ENCODE measurements at places on chromosomes 7 and 10.

DNA sequence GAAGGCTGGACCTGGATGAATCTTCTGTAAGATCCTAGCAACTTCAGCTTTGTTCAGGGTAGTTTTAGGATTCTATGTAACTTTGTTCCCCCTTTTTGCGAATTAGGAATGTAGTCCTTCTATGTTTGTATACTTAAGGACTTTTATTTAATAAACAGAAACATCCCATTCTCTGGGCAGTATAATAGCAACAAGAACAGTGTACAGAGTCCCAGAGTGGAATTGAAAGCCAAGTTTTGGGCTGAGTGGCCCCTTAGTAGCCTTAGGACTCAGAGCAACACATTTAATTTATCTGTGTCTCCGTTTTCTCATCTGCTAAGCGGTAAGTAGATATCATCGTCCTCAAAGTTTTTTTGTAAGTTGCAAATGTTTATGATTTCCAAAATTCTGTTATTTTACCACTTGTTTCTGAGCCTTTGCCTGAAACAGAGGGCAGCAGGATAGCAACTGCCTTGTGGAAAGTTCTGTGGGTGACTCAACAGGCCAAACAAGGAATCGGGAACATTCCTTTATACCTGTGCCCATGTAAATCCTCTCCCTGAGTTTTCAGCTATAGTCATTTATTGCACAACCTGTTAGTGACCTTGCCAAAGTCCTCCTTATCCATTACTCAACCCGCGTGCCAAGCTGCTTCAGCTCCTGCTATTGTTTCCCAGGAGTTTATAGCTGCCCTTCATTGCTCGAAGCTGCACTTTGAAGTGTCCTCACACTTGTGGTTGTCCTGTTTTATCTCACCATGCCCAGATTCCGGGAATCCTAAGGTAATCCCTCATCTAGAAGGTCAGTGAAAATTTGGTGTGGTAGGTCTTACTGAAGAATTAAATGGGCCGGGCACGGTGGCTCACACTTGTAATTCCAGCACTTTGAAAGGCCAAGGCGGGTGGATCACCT lies 199.1 kb upstream of the AHR start:
- DNase-seq = peak; percentile 86

- DNase-seq = no peak
These were observed 52.0 kb downstream of the LRRC4 start for GRCh38 chr7:127979113-127979727.

- DNase-seq = no peak
These were observed 78.1 kb upstream of the ANLN start for GRCh38 chr7:36311539-36311938.

GRCh38 chr7:157622408-157623205 lies 285.8 kb downstream of the DNAJB6 start:
- DNase-seq = no peak

DNA sequence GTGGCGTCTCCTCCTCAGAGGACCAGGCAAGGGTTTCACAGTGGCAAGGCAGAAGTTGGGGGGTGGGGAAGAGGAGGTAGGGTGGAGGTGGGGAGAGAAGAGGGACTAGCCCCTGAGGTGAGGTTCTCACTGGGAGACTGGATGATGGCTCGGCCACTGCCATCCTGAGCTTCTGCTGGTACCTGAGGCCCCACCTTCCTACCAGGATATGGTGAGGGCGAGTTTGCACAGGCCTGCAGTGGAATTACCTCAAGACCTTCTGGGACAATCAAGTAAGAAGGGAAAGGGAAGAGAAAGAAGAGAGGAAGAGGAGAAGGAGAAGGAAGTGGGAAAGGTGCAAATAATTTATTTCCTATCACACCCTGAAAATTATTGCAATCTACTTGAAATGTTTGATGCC lies 111.8 kb upstream of the GDF10 start:
- no peak for DNase-seq

DNA sequence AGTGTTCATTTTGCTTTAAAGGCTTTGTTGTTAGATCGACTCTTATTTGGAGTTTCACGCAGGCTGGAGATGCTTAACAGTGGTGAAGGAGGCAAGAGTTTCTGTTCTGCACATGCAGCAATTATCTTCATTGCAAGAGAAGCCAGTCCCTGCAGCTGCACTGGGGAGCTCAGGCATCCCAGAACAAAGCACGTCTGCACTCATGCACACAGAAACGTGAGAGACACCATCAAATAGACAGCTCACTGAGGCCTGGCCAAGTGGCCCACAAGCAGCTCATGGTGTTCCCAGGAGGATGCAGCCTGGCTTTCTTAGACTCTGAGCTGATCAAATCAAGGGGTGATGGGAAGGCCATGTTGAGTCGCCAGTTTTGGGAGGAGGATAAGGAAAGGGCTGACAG lies 246.1 kb downstream of the CREB5 start:
- DNase-seq = no peak

DNA sequence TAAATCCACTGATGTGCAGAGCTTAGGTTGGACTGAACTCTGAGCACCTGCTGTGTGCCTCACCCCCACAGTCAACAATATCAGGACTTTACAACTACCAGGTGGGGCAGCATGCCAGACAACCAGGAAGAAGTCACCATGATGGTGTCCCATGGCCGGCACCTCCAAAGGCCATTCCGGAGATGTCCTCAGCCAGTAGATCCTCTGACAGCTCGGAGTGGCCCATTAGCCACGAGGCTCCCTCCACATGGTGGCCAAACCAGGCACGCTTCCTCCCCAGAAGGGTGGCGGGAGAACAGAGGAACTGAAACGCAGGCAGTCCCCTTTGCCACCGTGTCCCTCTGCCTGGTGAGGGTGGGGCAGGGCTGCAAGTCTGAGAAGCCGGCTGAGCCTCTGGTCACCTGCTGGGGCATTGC lies 390.0 kb downstream of the TNS3 start:
- no peak for DNase-seq

DNA sequence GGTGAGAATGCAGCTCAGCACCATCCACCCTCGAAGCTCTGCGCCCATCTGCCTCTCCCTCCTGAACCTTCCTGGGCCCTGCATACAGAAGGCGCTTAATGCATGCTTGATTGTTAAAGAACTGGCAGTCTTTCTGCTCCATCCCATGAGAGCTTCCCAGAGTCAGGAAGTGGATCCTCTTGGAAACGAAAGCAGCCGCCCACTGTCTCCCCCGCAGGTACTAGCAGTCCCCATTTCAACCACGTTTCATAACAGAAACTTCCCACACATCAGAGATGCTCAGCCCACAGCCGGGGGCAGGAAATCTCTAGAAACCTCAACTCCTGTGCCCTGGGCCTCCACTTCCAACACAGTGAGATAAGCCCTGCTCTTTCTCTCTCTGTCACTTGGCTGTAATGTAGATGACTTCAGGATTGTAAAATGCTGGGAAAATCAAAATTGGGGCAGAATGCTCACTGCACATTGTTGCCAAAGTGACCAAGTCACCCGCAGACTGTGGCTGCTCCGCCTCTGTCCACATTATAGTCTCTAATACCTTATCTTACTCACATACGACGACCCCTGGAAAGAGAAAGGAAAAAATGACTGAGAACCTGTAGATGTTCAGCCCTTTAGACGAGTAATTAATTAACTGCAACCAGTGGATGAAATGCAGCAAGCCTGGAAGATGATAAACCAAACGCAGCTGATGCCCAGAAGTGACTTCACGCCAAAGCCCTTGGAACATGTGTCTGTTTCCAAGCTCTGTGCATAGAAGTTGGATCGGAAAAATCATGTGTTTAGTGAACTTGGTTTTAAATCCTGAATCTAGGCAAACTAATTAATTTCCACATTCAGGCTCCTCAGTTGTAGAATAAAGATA lies 28.5 kb downstream of the GSDME start:
- no peak for DNase-seq

DNA sequence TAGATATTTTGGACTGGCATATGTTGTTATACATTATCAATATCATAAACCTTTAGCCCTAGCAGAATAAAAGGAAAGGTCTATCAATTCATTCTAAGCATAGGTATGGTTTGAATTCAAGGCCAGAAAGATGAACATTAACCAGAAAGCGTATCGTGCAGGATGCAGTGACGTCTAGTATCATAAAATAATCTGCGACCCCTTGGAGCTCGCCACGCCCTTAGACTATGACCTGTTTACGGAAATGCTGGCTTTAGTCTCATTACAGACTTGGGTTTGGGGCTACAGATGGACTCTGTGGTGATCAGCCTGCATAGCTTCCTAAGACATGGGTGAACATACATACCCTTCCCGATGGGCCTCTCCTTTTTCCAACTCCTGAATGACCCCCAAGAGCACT lies 21.5 kb downstream of the INSYN2A start:
- DNase-seq = no peak

DNA sequence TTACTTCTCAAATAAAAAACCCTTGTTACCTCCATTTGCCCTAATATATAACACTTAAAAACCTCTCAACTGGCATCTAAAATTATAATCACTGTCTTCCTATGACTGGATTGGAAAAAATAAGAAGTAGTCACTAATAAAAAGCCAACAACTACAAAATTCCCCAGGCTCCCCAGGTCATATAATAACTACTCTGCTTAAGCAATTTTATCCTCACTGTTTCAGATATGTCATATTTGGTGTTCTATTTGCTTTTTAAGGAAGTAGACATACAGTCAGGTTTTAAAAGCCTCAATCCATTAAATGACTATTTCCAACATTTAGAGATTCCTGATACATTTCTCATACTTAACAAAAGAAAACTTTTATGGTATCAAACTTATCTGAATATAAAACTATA lies 2.4 kb downstream of the H2AZ2 start:
- DNase-seq = no peak

DNA sequence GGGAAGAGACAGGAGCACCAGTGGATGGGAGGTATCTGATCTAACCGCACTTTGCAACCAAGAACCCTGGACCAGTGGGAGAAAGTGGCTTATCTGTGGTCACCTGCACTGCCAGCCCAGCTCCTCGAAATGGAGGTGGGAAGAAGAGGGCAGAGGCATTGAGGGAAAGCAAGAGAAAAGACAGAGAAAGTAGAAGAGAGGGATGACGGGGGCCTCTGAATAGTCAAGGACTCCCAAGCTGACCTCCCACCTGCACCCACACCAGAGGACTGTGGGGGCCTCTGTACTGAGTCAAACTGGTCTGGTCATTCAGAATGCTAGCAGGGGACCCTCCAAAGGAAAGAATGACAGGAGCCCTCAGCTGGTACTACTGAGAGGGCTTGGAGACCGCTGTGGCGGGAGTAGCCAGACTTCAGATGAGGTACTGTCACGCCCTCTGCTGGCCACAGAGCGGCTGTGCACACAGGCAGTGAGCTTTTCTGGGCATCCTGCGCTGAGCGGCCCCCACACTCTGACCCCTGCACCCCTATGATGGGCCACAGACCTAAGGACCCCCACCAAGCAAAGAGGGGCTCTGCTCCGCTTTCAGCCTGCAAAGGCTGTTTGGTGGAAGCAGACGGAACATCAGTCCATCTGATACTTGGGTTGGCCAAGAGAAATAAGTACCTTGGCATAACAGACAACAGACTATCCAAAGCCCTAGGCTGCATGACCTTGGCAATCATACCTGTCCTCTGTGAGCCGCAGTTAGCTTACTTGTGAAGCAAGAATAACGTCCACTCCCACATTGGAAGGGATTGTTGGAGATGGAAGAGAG lies 112.9 kb downstream of the COL13A1 start:
- DNase-seq = peak; percentile 58

DNA sequence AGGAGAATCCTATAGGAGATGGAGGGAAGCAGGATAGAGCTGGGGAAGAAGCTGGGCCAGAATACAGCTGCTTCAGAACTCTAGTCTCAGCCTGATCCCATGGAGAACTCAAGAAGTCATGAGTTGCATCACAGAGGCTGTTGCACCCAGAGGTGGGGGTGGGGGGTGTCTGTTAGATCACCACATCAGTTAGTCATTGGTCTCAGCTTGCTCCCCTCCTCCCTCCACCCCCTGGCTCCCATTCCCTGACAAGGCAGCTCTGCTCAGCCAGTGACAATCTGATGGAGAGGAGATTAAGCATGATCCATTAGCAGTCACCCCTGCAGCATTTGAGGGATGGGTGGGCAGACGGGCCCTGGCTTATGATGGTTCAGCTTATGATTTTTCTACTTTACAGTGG lies 58.4 kb upstream of the FGL2 start:
- DNase-seq = no peak

GRCh38 chr10:107915215-107915610 lies 750.7 kb upstream of the SORCS1 start:
- DNase-seq = no peak

DNA sequence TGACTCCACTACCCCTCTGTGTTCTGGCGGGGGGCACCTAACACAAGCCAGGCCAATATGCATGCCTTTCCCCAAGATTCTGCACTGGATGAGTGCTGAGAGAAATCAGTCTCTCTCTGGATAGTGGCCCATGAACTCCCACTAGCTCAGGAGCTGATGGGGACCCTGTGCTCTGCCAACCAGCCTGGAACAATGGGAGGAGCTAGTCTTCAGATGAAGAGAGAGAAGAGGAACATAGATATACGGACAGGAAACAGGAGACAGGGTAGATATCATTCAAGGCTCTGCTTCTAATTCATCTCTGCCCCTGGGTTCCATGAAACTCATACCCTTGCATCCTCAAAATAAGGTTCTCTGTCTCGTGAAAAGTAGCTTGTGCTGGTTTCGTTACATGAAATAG lies 27.9 kb upstream of the PLXNA4 start:
- DNase-seq = no peak

- DNase-seq = no peak
These were observed 43.1 kb downstream of the MINPP1 start for GRCh38 chr10:87547734-87548311.

- DNase-seq = no peak
These were observed 47.4 kb upstream of the PRKAR1B start for GRCh38 chr7:774161-775109.

DNA sequence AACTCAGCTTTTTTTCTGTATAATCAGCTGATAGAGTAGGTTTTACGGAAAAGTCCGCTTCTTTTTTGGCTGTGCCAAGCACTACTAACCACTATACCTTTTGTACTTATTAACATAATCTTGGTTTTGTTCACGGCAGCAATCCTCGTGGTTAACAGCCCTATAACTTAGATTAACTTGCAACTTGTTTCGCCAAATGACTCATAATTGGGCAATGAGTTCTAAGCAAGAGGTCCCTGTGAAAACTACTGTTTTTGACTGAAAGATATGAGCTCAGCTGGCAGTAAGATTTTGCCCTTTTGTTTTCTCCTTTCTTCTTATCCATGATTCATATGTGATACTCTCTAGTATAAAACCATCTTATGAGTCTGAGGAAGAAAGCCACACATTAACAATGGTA lies 345.0 kb upstream of the PCDH15 start:
- no peak for DNase-seq

- no peak for DNase-seq
These were observed 69.7 kb upstream of the ANTXRL start for GRCh38 chr10:46216836-46217751.

DNA sequence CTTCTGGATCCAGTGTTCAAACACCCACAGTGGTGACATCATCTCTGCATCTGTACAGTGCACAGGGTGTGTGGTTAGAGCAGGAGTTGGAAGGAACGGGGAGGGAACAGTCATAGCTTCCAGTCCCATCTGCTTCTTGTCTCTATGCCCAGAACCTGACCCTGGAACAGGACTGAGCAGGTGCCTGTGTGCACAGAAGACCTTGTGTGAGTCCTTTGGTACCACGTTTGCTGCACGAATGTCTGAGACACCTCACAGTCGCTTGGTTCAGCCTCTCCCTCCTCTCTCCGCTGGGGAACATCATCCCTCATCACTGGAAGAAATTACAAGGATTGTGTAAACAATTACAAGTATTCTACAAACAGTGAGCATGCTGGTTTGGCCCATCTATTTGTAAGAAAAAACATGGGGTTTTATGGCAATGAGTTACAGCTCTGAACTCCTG lies 243.0 kb upstream of the KLF6 start:
- no peak for DNase-seq
